ENCODE measurements at places on chromosomes 6 and 20.

GRCh38 chr20:750801-751200 is 17.5 kb downstream of the SLC52A3 start:
- peak; percentile 7 for DNase-seq

- DNase-seq, result no peak
Measured at GRCh38 chr6:105882828-105883227, 203.3 kb upstream of the PRDM1 start.

DNA sequence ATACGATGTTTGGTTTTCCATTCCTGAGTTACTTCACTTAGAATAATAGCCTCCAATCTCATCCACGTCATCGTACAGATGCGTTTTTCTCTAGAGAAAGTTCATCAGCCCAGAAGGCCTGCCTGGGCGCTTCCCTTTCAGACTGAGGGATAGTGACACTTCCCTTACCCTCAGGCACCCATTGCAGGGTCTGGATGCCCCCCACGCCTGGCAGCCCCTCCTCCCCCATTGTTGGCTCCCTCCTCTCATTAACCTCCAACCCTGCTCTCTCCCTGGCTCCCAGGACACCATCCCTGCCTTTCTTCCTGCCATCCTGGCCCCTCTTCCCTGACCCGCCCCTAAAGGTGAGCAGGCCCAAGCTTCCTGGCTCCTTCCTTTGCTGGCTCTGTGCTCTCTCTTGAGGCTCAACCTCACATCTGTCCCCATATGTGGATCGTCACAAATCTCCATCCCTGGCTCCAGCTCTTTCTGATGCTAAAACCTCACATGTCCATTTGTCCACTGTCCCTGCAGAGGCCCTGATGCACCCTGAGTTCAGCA is 145.2 kb downstream of the SYCP2 start:
- DNase-seq, result no peak

DNA sequence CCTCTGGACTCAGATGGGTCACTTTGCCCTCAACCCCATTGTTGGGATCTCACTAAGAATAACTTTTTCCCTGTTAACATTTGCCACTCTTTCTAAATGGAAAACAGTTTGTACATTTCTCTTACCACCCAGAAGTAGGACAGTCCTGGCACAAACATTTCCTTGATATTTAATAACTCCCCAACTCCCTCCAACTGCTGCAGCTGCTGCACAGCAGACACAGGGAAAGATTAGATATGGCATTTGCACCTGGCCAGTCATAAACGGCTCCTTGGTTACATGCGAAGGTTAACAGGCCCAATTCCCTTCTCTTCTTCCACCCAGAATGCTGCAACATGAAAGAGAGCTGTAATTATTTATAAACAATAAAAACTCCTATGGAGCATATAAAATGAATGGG is 55.9 kb upstream of the SOX4 start:
- DNase-seq, result no peak

DNA sequence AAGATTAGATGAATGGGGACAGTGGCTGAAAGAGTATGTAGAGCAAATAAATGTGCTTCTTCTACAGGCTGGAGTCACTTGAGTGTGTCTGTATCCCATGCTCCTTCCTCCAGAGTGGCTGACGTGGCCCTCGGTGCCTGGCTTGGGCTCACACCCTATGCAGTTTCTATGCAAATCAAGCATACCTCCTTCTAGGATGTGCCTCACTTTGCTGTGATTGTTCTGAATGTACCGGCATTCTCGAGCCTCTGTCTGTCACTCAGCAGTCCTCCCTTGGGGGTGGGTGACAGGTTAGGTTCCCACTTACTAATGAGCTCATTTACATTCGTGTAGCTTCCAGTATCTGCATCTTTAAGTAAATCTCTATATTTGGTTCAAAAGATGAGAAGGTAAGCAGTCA is 55.1 kb upstream of the HDDC2 start:
- DNase-seq, result no peak

DNA sequence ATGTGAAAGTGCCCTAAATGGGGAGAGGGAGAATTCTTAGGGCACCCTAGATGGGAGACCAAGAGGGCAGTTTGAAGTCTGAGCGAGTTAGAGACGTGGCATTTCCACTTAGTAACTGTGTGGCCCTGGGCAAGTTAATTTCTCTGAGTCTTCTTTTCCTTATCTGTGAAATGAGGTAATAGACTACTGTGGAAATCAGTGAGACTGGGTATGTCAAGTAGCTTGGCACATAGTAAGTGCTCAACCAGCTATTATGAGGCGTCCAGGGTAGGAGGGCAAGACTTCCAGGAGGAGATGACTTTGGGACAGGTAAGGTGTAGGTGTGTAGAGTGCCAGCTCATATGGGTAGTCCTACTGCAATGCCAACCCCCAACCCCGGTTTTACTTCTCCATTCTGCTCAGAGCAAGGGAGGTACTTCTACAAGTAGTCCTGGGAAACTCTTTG is 770 bp downstream of the KIF3B start:
- peak; percentile 18 for DNase-seq

- no peak for DNase-seq
Measured at GRCh38 chr20:3398681-3399252, 8.7 kb downstream of the DNAAF9 start.

Measured in choroid plexus epithelial cell (primary cell).